ENCODE measurements at places on chromosomes 5 and 9. TPM values are rescaled to one million over a fixed set of nuclear protein-coding genes. Genes with fewer than 3 reads are reported as not detected.

- no peak for DNase-seq
Observed at GRCh38 chr5:177495243-177496060, 2.0 kb downstream of the PDLIM7 start.

DNA sequence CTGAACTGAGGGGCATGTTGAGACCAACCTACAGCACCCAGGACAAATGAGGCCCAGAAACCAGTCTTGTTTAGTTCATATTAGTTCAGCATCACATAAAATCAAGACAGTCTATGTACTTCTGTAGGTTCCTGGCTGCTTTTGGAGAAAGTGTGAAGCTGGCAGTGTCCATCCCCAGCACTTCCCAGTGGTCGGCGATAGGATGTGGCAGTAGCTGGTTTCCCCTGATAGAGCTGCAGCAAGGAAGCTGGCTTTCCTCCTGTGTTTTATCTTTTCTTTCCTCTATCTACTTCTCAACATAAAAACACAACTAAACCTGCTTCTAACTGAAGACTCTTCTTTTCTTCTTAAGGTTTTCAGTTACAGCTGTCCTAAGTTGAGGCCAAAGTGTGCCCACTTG lies 43.0 kb upstream of the SLC46A2 start:
- no peak for DNase-seq

GRCh38 chr9:35563791-35564197 lies 41.3 kb upstream of the TESK1 start:
- DNase-seq, result no peak

DNA sequence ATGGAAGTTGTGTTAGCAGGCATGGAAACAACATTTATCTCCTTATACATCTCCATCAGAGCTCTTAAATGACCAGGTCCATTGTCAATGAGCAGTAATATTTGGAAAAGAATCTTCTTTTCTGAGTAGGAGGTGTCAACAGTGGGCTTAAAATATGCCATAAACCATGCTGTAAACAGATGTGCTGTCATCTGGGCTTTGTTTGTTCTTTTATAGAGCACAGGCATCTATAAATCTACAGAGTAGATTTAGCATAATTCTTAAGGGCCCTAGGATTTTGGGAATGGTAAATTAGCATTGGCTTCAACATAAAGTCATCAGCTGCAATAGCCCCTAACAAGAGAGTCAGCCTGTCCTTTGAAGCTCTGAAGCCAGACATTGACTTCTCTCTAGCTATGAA lies 7.7 kb upstream of the HRCT1 start:
- no peak for DNase-seq

Gene EPB41L4A
- 0.34 TPM for total RNA-seq

Gene PCDHA6
- total RNA-seq, result not detected
